H1 (cell line): ENCODE measurements at places on chromosomes 2 and 18. TPM values are rescaled to one million over a fixed set of nuclear protein-coding genes. Genes with fewer than 3 reads are reported as not detected.

The AGXT gene
- 0.03 TPM in 1 of 2 replicates, not detected in the other for polyA plus RNA-seq

The AQP12A gene
- not detected in 2 replicates for polyA plus RNA-seq

The RTP5 gene
- 0.03 TPM in 1 of 2 replicates, not detected in the other for polyA plus RNA-seq

The IL1A gene
- 0.25 and 0.32 TPM in 2 replicates for polyA plus RNA-seq

The TNFAIP6 gene
- 0.74 and 1.1 TPM in 2 replicates for polyA plus RNA-seq

The LRRC30 gene
- polyA plus RNA-seq, result not detected in 2 replicates

The TMEM198 gene
- polyA plus RNA-seq, result 10.4 and 15.4 TPM in 2 replicates

The SERPINB11 gene
- not detected in 2 replicates for polyA plus RNA-seq

The DBI gene
- polyA plus RNA-seq, result 116 and 212 TPM in 2 replicates

The PLCD4 gene
- 0.16 and 0.21 TPM in 2 replicates for polyA plus RNA-seq

The OTOF gene
- 0.06 TPM in 2 replicates for polyA plus RNA-seq

The RELCH gene
- 7.3 and 8.6 TPM in 2 replicates for polyA plus RNA-seq

The TNS1 gene
- polyA plus RNA-seq, result 1.5 and 1.9 TPM in 2 replicates

The NOL4 gene
- 0.09 and 0.18 TPM in 2 replicates for polyA plus RNA-seq

The RPL31 gene
- 904 and 1,463 TPM in 2 replicates for polyA plus RNA-seq

The ATP6V1C2 gene
- polyA plus RNA-seq, result 0.29 and 0.36 TPM in 2 replicates

The DSEL gene
- polyA plus RNA-seq, result 1.8 and 3.0 TPM in 2 replicates

The HOXD4 gene
- not detected in 2 replicates for polyA plus RNA-seq

The CROCC2 gene
- not detected in 2 replicates for polyA plus RNA-seq

The GPR45 gene
- 0.21 TPM in 1 of 2 replicates, not detected in the other for polyA plus RNA-seq

The KIF5C gene
- polyA plus RNA-seq, result 12.5 and 16.3 TPM in 2 replicates

The DNAH7 gene
- polyA plus RNA-seq, result 0.08 TPM in 2 replicates

The SFTPB gene
- not detected in 2 replicates for polyA plus RNA-seq

The KLHL41 gene
- polyA plus RNA-seq, result not detected in 2 replicates

The SOWAHC gene
- 3.1 and 3.4 TPM in 2 replicates for polyA plus RNA-seq
